ENCODE measurements at places on chromosomes 12 and 14.
A peak's percentile ranks its signal among the peaks of the same experiment; 100 is the strongest.

- no peak for DNase-seq
Observed at GRCh38 chr14:31965735-31966598, 111.1 kb upstream of the ARHGAP5 start.

- DNase-seq = peak; percentile 84
Observed at GRCh38 chr14:50920482-50921230, 23.6 kb downstream of the PYGL start.

DNA sequence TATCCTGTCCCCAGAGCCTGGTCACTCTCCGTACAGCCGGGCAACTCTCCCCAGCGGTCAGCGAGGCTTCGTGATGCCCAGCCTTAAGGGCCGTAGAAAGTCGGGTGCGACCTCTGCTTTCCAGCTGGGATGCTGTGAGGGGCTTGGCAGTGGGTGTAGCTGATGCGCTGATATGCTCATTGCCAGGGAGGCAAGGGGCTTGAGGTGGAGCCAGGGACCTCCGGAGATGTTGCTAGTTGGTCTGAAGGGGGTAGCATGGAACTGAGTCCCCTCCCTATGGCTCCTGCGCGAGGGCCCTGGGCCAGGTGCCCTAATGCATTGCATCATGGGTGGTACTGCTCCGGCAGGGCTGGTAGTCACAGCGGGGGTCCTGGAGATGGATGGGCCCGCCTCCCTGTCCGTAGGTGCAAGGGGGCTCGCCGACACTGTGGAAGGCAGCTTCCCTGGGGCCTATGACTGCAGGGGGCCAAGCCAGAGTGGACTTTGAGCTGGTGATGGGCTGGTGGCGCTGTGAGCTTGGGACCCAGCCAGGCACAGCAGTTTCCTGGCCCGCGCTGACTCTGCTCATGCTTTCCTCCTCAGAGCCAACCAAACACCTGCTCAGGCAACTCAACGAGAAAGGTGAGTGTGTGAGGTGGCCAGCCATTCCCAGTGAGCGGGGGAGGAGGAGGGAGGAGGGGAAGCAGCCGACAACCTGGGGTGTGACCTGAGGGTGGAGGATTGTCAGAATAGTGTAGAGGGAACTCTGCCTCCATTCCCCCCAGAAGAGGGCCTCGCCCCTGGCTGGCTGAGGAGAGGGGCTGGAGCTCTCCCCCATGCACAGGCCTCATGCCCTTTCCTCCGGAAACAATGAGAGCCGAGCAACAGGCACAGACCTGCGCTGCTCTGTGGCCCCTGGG lies 32.3 kb downstream of the PLEKHG3 start:
- DNase-seq = no peak

- peak; percentile 53 for DNase-seq
Observed at GRCh38 chr14:58133739-58134138, 18.3 kb downstream of the ARMH4 start.

GRCh38 chr14:99675951-99676350 lies 8.1 kb upstream of the CYP46A1 start:
- DNase-seq = no peak

- no peak for DNase-seq
Observed at GRCh38 chr12:10331642-10332239, 24.1 kb downstream of the KLRD1 start.

DNA sequence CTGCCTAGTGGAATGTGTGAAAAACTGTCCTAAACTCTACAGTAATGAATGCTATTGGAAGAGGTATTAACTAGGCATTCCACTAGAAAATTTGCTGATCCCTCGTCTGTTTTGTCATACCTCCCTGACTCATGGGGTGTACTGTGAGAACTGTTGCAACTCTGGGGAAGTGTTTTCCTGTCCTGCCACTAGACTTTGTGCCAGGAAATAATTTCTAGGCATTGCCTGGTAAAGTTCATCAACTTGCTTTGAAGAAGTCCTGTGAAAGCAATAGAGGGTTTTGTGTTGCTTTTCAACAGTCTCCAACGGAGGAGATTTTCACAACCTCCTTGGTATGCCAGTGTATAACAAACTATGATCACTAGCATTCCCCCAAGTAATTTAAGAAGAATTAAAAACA lies 139.9 kb downstream of the AKAP6 start:
- peak; percentile 37 for DNase-seq

- DNase-seq = no peak
Observed at GRCh38 chr12:33639975-33640374, 200.4 kb upstream of the SYT10 start.

GRCh38 chr12:46473634-46474329 lies 101.2 kb upstream of the SLC38A2 start:
- peak; percentile 74 for DNase-seq

DNA sequence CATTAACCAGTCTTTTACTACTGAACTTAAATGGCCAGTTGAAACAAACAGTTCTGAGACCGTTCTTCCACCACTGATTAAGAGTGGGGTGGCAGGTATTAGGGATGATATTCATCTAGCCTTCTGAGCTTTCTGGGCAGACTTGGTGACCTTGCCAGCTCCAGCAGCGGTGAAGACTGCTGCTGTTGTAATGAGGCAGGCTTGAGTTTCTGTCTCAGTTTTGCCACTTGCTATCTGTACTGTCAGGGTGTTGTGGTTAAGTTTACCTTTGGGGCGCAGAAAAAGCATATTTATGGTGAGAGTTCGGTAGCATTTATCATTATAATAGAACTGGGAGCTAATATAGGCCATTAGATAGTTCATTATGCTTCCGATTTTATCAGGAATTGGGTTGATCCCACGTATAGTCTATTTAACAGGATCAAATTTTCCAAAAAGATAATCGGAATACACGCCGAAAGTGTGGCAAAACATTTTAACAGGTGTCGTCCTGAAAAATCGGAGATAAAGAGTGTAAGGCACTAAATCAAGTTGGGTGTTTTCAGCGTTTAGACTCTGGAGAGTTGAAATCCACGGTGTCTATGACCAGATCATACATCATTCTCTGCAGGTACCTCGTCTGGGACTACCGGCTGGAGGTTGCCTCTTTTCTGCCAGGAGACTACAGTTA lies 688 bp upstream of the NECAP1 start:
- no peak for DNase-seq

DNA sequence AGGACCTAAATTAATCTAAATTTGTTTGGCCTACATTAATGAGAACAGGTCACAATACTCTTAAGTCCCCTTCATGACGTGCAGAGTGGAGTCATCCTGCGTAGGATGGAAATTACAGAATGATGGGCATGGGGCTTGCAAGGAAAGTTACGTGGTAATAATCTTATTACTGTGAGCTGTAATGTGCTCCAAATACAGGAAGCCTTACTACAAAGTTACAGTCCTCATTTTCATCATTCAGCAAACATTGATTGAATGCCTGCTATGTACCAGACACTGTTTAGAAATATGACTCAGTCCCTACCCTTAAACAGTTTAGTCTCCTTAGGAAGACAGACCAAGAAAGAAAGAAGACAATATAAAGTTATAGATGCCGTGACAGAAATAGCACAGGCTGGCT lies 9.4 kb downstream of the HIGD1C start:
- DNase-seq = no peak

Data from HS-5 (cell line).